ENCODE measurements at places on chromosomes 5 and 9. TPM values are rescaled to one million over a fixed set of nuclear protein-coding genes. Genes with fewer than 3 reads are reported as not detected.

Gene FBP1
- 0.31 TPM for total RNA-seq

Gene CCNO
- total RNA-seq: 0.93 TPM

DNA sequence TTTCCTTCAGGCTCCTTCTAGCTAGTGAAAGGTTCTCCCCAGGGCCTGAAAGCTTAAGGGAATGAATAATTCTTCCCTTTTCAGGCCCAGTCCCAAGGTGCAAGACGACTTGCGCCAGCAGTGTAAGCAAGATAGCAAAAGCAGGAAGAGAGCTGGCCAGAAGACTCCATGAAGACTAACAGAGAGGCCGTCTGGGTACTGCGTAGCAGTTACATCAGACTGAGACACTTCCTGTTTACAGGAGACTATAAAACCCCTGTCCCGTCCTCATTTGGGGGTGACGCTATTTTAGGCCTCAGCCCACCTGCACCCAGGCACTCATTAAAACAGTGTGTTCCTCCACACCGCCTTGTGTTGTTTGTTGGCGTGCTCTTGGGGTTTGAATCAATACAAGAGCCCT is 90.7 kb upstream of the MOCS2 start:
- no peaks in the 10 kb centered on the region for H3K36me3 ChIP-seq
- H3K4me1 ChIP-seq: no peaks in the 10 kb centered on the region
- no peak overlapping the region for H3K4me3 ChIP-seq
- no peaks in the 10 kb centered on the region for H3K27me3 ChIP-seq
- DNase-seq: no peak
- no peak overlapping the region for H3K27ac ChIP-seq

DNA sequence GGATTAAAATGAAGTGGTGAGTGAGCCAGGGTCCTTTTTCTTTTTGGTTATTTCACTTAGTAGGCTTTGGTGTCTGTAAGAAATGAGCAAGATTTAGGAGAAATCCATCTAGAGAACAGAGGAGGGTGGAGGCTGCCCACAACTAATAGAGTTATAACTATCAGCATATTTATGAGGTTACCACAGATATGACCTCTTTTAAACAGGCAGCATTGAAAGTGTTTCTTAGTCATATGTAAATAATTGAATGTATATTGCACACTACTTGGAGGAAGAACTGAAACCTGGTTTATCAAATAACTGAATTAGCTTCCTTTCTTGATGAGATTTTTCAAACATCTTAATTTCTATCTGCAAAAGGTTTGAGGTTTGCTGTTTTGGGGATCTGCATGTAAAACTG is 483.1 kb upstream of the PIK3R1 start:
- no peak overlapping the region for H3K27ac ChIP-seq
- peaks cover 7% of the 10 kb centered on the region for H3K36me3 ChIP-seq
- no peaks in the 10 kb centered on the region for H3K27me3 ChIP-seq
- H3K4me3 ChIP-seq: no peak overlapping the region

DNA sequence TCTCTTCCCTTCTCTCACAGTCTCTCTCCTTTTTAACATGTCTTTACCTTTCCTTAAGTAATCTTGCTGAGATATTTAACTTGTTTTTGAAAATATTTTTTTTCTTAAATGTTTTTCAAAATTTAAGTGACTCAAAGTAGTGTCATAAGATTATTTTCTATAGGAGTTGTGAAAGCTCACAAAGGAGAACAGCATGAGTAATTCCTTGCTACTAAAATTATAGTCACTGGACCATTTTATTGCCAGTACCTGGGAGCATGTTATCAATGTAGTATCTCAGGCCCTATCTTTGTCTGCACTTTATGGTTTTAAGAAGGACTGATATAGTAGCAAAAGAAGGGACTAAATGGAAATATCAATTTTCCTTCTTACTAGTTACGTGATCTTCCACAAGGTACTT is 181.9 kb downstream of the TMEM232 start:
- DNase-seq: no peak
- H3K27ac ChIP-seq: no peak overlapping the region

GRCh38 chr5:125835293-125836172 is 587.7 kb upstream of the GRAMD2B start:
- H3K27ac ChIP-seq: no peak overlapping the region
- H3K27me3 ChIP-seq: no peaks in the 10 kb centered on the region
- peak; percentile 67 for DNase-seq
- H3K36me3 ChIP-seq: no peaks in the 10 kb centered on the region

Gene SLC6A19
- total RNA-seq: not detected

Gene DMXL1
- total RNA-seq: 18.6 TPM

Gene ZNF462
- 93.4 TPM for total RNA-seq

- no peaks in the 10 kb centered on the region for H3K4me1 ChIP-seq
- no peaks in the 10 kb centered on the region for H3K36me3 ChIP-seq
- no peaks in the 10 kb centered on the region for H3K27me3 ChIP-seq
- no peak overlapping the region for H3K27ac ChIP-seq
- DNase-seq: no peak
These were observed 58.7 kb upstream of the NFIB start for GRCh38 chr9:14372437-14373335.

DNA sequence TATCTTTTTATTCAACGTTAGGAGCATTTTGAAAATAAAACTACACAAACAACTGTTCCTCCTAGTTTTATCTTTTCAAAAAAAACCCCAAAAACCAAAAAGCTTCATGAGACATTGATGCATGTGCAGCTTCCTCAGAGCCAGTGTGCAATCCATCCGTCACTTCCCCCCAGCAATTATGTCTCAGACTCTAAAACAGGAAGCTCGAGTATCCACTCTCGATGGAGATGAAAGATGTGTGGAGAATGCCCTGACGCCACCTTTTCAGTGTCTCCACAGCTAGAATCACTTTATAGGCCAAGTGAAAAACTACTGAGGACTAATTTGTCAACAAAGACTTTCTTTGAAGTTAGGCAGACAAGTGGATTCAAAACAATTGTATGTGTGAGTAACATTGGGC is 408.9 kb upstream of the SMARCA2 start:
- H3K36me3 ChIP-seq: no peaks in the 10 kb centered on the region
- H3K4me3 ChIP-seq: no peak overlapping the region
- H3K4me1 ChIP-seq: no peaks in the 10 kb centered on the region
- H3K27ac ChIP-seq: no peak overlapping the region

- no peak overlapping the region for H3K4me3 ChIP-seq
- no peaks in the 10 kb centered on the region for H3K4me1 ChIP-seq
- no peak overlapping the region for H3K27ac ChIP-seq
- DNase-seq: no peak
- H3K27me3 ChIP-seq: no peaks in the 10 kb centered on the region
These were observed 41.1 kb downstream of the DAP start for GRCh38 chr5:10719965-10720364.

Gene ADCY2
- total RNA-seq: 1.2 TPM

GRCh38 chr5:177437623-177438022 is 9.0 kb upstream of the PRR7 start:
- no peak for DNase-seq
- no peaks in the 10 kb centered on the region for H3K36me3 ChIP-seq
- no peak overlapping the region for H3K4me3 ChIP-seq
- no peaks in the 10 kb centered on the region for H3K27me3 ChIP-seq
- H3K27ac ChIP-seq: no peak overlapping the region

DNA sequence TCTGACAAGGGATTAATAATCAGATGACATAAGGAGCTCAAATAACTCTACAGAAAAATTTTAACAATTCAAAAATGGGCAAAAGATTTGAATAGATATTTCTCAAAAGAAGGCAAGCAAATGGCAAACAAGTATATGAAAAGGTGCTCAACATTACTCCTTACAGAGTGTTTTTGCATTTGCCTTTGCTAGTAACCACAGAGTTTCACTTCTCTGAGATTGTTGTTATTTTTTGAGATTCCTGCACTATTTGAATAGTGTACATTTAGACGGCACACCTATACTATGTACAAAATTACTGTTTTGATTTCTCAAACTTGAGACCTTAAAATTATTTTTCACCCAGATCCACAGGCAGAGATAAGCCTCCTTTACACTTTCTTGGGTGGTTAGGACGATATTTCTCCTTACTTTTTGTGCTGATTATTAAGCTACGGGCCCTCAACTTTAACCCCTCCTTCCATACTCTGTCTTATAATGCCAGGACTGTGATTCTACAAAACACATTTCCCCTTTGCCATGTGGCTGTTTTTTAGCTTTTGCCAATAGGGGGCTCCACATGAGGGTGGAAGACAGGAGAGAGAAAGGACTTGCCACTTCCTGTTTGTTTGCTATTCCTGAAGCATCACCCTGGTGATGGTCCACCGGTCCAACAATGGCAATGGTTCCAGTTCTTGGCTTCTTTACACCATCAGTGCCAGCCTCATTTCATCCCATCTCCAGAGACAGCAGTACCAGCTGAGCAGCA is 65.0 kb upstream of the DAP start:
- no peaks in the 10 kb centered on the region for H3K27me3 ChIP-seq
- no peak overlapping the region for H3K4me3 ChIP-seq
- no peaks in the 10 kb centered on the region for H3K36me3 ChIP-seq
- no peak overlapping the region for H3K27ac ChIP-seq
- no peaks in the 10 kb centered on the region for H3K4me1 ChIP-seq
- DNase-seq: no peak

- no peak overlapping the region for H3K4me3 ChIP-seq
- H3K27ac ChIP-seq: no peak overlapping the region
- DNase-seq: no peak
- no peaks in the 10 kb centered on the region for H3K36me3 ChIP-seq
- peaks cover 31% of the 10 kb centered on the region for H3K4me1 ChIP-seq
- H3K27me3 ChIP-seq: peaks cover 21% of the 10 kb centered on the region
These were observed 1.2 kb upstream of the CCDC183 start for GRCh38 chr9:136795000-136795348.

Gene IFNA13
- not detected for total RNA-seq

DNA sequence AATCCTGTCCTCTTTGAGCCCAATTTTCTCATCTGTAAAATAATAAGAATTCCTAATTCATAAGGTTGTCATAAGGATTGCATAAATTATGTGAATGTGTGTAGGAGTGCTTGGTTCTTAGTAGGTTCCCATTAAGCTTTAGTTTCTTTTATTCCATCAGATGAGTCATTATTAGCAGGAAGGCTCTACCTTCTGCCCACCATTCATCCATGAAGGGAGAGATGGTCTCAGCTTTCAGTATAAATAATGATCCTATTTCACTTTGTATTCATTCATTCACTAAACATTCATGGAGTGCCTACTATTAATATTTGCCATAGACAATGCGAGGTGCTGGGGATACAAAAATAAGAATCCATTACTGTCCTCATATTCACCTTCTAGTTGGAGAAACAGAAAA is 3.0 kb downstream of the CMYA5 start:
- no peak overlapping the region for H3K4me3 ChIP-seq
- H3K36me3 ChIP-seq: no peaks in the 10 kb centered on the region
- no peak for DNase-seq
- no peaks in the 10 kb centered on the region for H3K4me1 ChIP-seq
- H3K27ac ChIP-seq: no peak overlapping the region

- peak; percentile 35 for DNase-seq
- no peak overlapping the region for H3K4me3 ChIP-seq
- H3K27ac ChIP-seq: no peak overlapping the region
- no peaks in the 10 kb centered on the region for H3K27me3 ChIP-seq
- no peaks in the 10 kb centered on the region for H3K36me3 ChIP-seq
- no peaks in the 10 kb centered on the region for H3K4me1 ChIP-seq
These were observed 15.6 kb upstream of the IRF1 start for GRCh38 chr5:132506094-132506692.

Gene DIMT1
- 24.0 TPM for total RNA-seq

Gene CERCAM
- 2.0 TPM for total RNA-seq

Gene CAMK2A
- 0.09 TPM for total RNA-seq

Gene C9
- not detected for total RNA-seq

GRCh38 chr5:42483472-42484154 is 60.4 kb downstream of the GHR start:
- no peak overlapping the region for H3K27ac ChIP-seq
- DNase-seq: no peak
- H3K4me1 ChIP-seq: no peaks in the 10 kb centered on the region
- H3K36me3 ChIP-seq: no peaks in the 10 kb centered on the region
- no peak overlapping the region for H3K4me3 ChIP-seq
- H3K27me3 ChIP-seq: no peaks in the 10 kb centered on the region

Gene ENHO
- total RNA-seq: 21.3 TPM

Gene ZFP2
- 14.5 TPM for total RNA-seq

DNA sequence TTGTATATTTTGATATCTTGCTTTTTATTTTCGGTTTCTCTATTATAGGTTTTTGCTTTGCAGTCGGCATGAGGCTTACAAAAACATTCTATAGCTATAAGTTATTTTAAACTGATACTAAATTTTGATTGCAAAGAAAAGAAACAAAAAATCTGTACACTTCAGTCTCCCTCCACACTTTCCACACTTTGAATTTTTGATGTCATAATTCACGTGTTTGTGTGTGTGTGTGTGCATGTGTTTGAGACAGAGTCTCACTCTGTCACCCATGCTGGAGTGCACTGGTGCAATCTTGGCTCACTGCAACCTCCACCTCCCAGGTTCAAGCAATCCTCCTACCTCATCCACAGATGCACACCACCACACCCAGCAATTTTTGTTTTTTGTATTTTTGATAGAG is 124.9 kb downstream of the MRPS30 start:
- no peaks in the 10 kb centered on the region for H3K27me3 ChIP-seq
- H3K36me3 ChIP-seq: no peaks in the 10 kb centered on the region
- no peak for DNase-seq

Gene CTSL
- total RNA-seq: 35.9 TPM

DNA sequence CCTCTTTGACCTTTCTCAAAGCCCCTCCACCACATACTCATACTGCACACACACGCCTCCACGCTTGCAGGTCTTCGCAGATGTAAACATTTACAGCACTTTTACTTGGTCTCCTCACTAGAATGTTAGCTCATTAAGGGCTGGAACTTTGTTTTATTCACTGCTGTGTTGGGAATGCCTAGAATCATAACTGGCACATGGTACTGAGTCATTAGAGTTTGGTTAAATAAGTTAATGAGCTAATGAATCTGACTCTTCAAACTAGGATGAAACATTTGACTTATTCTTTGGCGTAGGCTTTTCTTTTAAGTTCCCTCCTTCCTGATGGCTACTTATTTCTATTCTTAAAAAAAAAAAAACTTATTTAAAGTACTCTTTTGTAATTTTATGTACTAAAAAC is 28.9 kb downstream of the MAN2A1 start:
- H3K36me3 ChIP-seq: peaks cover 3% of the 10 kb centered on the region
- H3K4me1 ChIP-seq: no peaks in the 10 kb centered on the region
- no peaks in the 10 kb centered on the region for H3K27me3 ChIP-seq
- DNase-seq: no peak
- H3K27ac ChIP-seq: no peak overlapping the region

Gene CCIN
- not detected for total RNA-seq

Gene ARID3C
- 5.3 TPM for total RNA-seq

Gene NKD2
- total RNA-seq: 3.2 TPM

GRCh38 chr5:15566306-15566705 is 66.3 kb downstream of the FBXL7 start:
- H3K4me3 ChIP-seq: no peak overlapping the region
- no peaks in the 10 kb centered on the region for H3K27me3 ChIP-seq
- DNase-seq: no peak

- no peak overlapping the region for H3K27ac ChIP-seq
- H3K27me3 ChIP-seq: no peaks in the 10 kb centered on the region
- no peak overlapping the region for H3K4me3 ChIP-seq
These were observed 60.6 kb downstream of the CAMK4 start for GRCh38 chr5:111284825-111285224.

Gene ZNF346
- 32.2 TPM for total RNA-seq
